ENCODE measurements at places on chromosomes 6 and 20. TPM values are rescaled to one million over a fixed set of nuclear protein-coding genes. Genes with fewer than 3 reads are reported as not detected.

Gene MAP7
- 28.4 TPM for total RNA-seq

Gene ADGB
- total RNA-seq: 2.2 TPM

Gene SLC22A7
- not detected for total RNA-seq

Gene DUSP15
- 0.58 TPM for total RNA-seq

Gene BNIP5
- total RNA-seq: 17.4 TPM

Gene KCNK17
- total RNA-seq: 0.63 TPM

Gene TMC2
- 0.41 TPM for total RNA-seq

Gene HTR1B
- 0.13 TPM for total RNA-seq

Gene SIRPG
- total RNA-seq: 1.7 TPM

Gene DLGAP4
- 43.5 TPM for total RNA-seq

Gene WFDC10B
- total RNA-seq: 0.73 TPM

Gene SALL4
- total RNA-seq: not detected

Gene ACTR5
- 6.0 TPM for total RNA-seq

Gene THEMIS
- 2.0 TPM for total RNA-seq

Gene HLA-DPA1
- total RNA-seq: 49.9 TPM

Gene C20orf202
- total RNA-seq: 0.48 TPM
